Daoy (cell line): ENCODE measurements at places on chromosomes 5 and 9. TPM values are rescaled to one million over a fixed set of nuclear protein-coding genes. Genes with fewer than 3 reads are reported as not detected.

The RNF183 gene
- not detected in 2 replicates for total RNA-seq

The UNC5A gene
- 0.06 TPM in 2 replicates for total RNA-seq

DNA sequence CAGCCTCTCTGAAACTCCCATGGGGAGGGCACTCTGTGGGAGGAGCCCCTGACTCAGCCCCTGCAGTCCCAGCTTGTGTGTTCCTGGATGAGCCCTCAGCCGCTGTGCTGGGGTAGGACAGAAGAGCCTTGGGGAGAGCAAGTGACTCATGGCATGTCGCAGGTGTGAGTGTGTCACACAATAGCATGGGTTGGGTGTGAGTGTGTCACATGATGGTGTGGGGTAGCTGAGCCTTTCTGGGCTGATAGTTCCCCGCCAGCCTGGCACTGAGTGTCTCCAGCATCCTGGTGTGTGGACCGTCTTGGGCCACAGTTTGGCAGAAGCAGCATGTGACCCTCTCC is 83.4 kb downstream of the PHF2 start:
- DNase-seq: no peak

The IFNA21 gene
- total RNA-seq: not detected in 2 replicates

DNA sequence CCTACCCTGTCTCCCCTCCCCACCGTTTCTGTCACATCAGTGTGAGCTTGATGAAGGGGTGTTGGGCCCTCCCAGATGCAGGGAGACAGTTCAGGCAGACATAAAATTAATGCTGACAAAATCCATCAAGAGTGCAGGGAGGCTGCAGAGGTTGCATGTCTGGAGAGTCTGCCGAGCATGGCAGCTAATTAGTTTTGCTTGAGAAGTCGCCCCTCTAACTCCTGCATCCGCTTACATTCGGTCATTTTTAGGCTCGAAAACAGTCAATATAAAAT is 44.9 kb downstream of the GALNT12 start:
- DNase-seq: no peak

The LSM11 gene
- 8.2 and 9.0 TPM in 2 replicates for total RNA-seq

The PRSS3 gene
- total RNA-seq: 13.5 and 15.2 TPM in 2 replicates

GRCh38 chr5:31625394-31625793 is 13.5 kb upstream of the PDZD2 start:
- no peak for DNase-seq

DNA sequence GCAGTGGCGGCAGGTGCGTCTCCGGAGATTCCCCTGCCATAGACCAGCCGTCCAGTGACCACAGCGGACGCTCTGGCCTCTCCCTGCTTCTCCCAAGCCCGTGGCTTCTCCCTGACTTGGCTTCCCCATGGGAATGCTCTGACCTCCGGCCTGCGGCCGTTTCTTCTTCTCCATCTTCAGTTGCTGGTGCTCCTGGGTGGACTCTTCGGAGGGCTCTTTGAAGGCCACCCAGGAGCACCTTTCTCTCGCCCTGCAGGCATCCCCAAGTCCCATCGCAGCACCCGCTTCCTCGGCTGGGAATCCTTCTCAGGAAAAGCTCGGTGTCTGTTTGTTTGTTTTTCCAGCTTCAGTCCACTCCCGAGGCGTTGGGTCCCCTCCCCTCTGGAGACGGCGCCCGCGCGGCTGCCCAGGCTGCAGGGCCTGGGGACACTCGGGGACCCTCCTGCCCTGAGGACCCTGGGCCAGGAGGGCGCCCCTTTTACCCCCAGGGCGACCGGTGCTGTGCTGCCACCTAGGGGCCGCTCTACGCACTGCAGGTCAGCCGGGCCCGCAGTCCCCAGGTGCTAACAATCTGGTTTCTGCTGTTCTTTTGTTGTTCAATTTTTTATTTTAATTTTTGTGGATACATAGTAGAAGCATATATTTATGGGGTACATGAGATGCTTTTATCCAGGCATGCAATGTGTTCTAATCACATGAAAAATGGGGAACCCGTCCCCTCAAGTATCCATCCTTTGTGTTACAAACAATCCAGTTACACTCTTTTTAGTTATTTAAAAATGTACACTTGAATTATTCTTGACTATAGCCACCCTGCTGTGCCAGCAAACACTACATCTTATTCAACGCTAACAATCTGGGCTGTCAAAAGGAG is 197.9 kb upstream of the ADAMTS16 start:
- peak; percentile 30 for DNase-seq

The LCN2 gene
- total RNA-seq: not detected in 2 replicates

GRCh38 chr9:20114974-20115373 is 326.1 kb upstream of the SLC24A2 start:
- no peak for DNase-seq

DNA sequence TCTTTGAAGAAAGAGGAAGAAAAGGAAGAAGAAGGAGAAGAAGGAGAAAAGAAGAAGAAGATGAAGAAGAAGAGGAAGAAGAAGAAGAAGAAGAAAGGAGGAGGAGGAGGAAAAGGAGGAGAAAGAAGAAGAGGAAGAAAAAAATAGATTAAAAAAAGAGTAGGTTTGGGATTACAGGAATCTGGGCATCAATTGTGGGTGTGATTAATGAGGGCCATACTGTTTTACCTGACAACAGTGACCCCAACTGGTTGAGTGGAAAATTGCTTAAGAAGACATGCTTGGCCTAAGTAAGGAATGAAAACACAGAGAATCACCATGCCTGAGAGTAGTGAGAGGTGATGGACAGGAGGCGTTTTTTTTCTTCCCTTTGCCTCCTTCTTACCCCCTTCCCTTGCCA is 114.6 kb downstream of the FAM170A start:
- DNase-seq: peak; percentile 51

DNA sequence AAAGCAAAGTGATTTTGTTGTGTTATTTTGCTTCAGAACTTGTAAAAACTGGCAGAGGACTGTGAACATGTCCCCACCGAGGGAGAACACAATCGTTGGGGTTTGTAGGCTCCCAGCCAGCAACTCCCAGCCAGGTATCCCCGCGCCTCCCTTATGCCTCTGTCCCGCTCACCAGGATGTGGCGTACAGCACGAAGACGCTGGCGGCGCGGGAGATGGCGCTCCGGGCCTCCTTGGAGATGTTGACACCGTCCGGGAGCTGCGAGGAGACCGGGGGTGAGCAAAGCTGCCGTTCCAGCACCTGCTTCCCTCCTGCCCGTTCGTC is 630 bp downstream of the POLE3 start:
- no peak for DNase-seq

The OR13C4 gene
- total RNA-seq: not detected in 2 replicates

DNA sequence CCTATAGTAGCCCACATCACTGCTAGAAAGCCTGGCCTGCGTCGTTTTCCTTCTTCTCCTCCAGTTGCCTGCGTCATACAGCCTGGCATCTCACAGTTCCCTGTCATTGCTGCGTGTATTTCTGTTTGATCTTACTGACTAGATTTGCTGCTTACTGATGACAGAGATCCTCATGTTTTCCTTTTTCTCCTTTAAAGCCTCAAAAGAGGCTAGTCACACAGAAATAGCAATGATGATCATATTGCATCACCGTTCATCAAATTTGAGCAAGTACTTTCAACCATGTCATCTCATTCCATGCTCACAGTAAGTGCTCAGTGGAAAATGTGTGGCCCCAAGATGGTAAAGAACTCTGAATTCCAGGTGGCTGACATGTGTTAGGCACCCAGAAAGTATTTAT is 76.8 kb downstream of the MVB12B start:
- no peak for DNase-seq

The N4BP3 gene
- 3.5 and 4.6 TPM in 2 replicates for total RNA-seq

DNA sequence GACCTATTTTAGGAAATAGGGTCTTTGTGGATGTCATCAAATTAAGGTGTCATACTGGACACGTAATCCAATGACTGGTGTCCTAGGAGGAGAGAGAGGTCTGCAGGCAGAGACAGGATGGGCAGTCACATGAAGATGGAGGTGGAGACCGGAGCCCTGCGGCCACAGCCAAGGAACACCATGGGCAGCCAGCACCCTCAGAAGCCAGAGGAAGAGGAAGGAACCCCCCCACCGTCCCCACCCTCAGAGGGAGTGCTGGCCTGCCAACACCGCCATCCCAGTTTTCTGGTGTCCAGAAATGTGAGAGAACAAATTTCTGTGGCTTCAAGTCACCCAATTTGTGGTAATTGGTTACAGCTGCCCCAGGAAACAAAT is 88.3 kb downstream of the NSUN2 start:
- no peak for DNase-seq

- no peak for DNase-seq
These were observed 27.2 kb downstream of the DEPDC1B start for GRCh38 chr5:60672693-60673264.

The TLR4 gene
- 0.11 and 0.48 TPM in 2 replicates for total RNA-seq

DNA sequence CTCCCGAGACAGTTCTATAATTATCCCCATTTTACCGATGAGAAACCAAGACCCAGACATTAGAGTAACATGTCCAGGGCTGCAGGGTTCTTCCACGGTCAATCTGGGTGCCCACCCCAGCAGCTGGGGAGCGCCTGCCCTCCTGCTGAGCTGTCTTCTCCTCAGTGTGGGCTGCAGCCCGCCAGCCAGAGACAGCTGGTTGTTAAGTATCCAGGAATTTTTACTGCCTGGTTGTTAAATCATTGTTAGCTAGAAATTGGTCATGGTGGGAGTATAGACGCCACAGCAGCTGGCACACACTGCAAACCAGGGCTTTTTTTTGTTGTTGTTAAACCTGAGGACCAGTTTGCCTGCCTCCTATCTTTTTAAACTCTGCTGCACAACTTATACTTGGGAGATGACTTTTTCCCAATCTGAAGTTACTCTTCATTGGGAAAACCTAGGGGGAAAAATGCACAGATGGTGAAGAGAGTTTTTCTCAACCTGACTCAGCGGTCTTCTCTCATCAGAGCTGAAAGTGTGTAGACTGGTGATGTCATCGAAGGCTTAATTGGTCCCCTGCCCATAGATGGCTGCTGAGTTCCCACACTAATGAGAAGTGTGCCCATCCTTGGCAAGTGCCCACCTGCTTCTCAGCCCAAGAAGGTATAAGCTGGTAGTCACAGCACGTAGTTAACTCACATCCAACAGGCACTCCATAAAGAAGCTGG is 208.6 kb downstream of the DRD1 start:
- DNase-seq: peak; percentile 50
